ENCODE measurements at places on chromosomes 5 and 9.

DNA sequence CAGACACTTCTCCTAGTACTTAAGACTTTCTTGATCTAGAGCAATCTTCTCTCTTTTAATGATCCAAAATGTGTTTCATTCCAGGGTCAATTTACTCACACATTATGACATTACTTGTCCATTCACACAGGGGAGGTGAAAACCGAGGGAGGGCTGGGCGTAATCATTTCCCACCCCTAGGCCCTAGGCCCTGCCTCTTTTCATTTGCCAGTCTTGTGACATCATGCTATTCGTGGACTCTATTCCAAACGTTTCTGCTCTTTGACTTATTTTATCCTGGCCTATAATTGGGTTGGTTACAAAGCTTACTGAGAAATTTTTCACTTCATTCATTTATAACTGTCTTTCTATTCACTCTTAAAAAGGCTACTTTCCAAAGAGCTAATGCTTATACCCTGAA is 2.4 kb downstream of the DCAF12 start:
- DNase-seq: no peak

DNA sequence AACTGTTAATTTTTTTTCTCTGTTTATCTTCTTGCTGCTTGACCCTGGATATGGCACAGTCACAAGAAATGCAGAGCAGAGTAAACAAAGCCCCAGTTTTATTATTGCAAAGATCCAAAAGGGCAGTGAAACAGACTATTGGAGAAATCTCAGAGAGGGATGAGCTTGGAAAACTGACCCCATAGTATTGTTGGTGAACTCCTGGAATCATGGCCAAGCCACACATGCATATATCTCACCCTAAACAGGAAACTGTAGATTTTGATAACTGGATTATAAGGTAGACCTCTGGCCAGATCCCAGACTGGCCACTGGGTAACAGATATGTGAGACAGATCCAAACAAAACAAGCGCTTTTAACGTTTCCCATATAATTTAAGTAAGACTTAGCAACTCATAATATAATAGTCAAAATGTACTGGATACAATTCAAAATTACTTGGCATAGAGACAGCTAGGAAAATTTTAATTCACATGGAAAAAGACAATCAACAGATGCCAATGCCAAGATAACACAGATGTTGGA is 263.5 kb upstream of the SEMA6A start:
- DNase-seq: no peak

DNA sequence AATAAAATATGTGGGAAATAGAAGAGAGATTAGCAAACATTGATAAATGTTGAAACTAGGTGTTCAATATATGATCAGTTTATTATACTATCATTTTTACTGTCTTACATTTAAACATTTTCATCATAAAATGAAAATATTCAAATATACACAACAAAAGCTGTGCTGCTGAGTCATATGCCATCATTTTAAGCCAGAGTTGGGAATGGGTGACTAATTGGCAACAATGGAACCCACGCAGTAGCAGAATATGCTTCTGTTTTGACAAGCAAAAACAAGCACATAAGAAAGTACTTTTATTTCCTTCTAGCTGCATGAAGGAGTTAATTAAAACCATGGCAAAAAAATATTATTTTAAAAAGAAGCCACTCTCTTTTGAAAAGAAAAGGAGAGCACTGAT is 340.0 kb upstream of the EDIL3 start:
- no peak for DNase-seq

- no peak for DNase-seq
These were observed 122.7 kb downstream of the FSTL4 start for GRCh38 chr5:133489632-133490031.

GRCh38 chr9:10148796-10149195 is 464.0 kb downstream of the PTPRD start:
- no peak for DNase-seq

- DNase-seq: no peak
These were observed 175.3 kb downstream of the SLF1 start for GRCh38 chr5:94793816-94794198.

DNA sequence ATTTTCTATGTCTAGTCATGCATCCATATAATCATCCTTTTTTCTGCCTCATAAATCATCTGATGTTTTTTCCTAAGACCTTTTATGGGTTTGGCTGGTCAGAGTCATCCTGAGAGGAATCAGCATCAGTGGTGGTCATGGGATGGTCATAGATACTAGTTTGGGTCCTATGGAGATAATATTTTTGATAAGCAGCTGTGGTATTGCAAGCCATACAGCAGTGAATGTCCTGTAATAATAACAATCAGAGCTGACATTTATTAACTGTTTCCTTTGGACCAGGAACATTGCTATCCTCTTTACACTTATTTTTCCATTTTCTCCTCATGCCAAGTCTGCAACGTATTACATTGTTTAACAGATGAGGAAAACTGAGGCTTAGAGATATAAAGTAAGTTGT is 83.1 kb downstream of the TEX10 start:
- no peak for DNase-seq

All from stimulated activated CD8-positive, alpha-beta memory T cell treated with anti-CD3 and anti-CD28 coated beads, Interleukin-4, amount 100 ng/mL, for 1 hour (primary cell).